ENCODE measurements at places on chromosomes 1 and 21. TPM values are rescaled to one million over a fixed set of nuclear protein-coding genes. Genes with fewer than 3 reads are reported as not detected.

- no peak for DNase-seq
- H3K27ac ChIP-seq = no peak overlapping the region
- no peaks in the 10 kb centered on the region for H3K27me3 ChIP-seq
- no peak overlapping the region for H3K4me3 ChIP-seq
- H3K36me3 ChIP-seq = no peaks in the 10 kb centered on the region
- H3K4me1 ChIP-seq = peaks cover 9% of the 10 kb centered on the region
Observed at GRCh38 chr1:156148216-156148615, 5.2 kb upstream of the SEMA4A start.

- peaks cover 41% of the 10 kb centered on the region for H3K4me1 ChIP-seq
- no peak overlapping the region for H3K4me3 ChIP-seq
- H3K27me3 ChIP-seq = no peaks in the 10 kb centered on the region
- no peaks in the 10 kb centered on the region for H3K36me3 ChIP-seq
- DNase-seq = peak; percentile 25
- H3K27ac ChIP-seq = no peak overlapping the region
Observed at GRCh38 chr1:87953732-87954344, 625.2 kb downstream of the LMO4 start.

DNA sequence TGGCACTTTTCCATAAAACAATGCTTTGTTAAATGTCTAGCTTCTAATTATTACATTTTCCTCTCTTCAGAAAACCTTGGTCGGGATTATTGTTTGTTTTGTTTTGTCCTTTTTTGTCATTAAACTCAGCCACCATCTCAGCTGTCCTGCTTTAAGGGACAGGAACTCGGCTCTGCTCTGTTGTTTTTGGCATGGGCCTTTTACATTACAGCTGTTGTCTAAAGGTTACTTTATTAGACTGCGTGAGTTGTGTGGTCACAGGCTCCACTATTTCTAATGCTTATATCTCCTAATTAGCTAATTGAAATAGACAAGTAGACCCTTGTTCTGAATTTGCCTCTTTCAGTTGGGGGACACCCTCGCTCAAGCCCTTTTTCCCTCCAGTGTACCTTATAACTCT lies 1.6 kb downstream of the PALMD start:
- H3K27ac ChIP-seq = no peak overlapping the region
- H3K4me3 ChIP-seq = peak overlapping the region; percentile 37
- peaks cover 47% of the 10 kb centered on the region for H3K4me1 ChIP-seq
- no peak for DNase-seq
- H3K27me3 ChIP-seq = no peaks in the 10 kb centered on the region

The MTARC1 gene
- not detected for total RNA-seq

The LCE1E gene
- not detected for total RNA-seq
